ENCODE measurements at places on chromosomes 16 and 17. TPM values are rescaled to one million over a fixed set of nuclear protein-coding genes. Genes with fewer than 3 reads are reported as not detected.

The MPG gene
- total RNA-seq, result 70.1 TPM

The TMEM100 gene
- total RNA-seq, result not detected

The UTS2R gene
- total RNA-seq, result not detected

The CETP gene
- not detected for total RNA-seq

The SUMO2 gene
- total RNA-seq, result 342 TPM

The KCNH4 gene
- total RNA-seq, result 0.37 TPM
